Lung (tissue), 17 donors: ENCODE measurements at places on chromosomes 5 and 9.

- no peaks in the 10 kb centered on the region for H3K4me1 ChIP-seq
- H3K36me3 ChIP-seq = no peaks in the 10 kb centered on the region
- H3K27me3 ChIP-seq = no peaks in the 10 kb centered on the region
- peak; percentile 86 for DNase-seq
- H3K4me3 ChIP-seq = no peak overlapping the region
These were observed 44.5 kb upstream of the PPP3R2 start for GRCh38 chr9:101639311-101639710.

DNA sequence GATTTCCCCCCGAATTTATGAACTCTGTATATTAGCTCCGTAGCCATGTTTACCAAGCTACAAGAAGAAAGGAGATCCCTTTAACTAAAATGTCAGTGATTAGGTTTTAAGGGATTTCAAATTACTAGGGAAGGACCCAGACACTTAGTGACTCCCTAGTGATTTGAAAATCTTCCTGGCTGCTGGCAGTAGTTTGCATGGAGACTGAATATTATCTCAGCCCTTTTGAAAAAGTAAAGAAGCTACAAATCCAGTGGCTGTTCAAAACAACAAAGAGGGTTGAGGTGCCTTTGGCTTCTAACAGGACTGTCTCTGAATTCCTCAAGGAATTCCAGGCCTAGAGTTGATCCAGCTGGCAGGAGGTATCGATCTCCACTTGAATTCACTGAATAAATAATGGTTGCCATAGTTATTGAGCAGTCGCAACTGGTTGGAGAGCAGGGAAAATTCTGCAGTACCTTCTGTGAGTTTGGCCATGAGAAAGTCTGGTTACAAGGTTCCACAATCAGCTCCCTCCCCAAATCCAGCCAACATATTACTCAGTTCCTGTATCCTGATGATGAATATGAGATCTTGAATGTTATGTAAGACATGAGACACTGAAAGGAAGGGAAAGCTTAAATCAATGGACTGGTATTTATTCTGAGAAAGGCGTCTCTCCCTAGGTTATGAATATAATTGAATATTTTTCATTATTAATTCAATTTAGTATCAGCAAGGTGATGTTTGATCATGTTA, 37.7 kb downstream of the NR4A3 start:
- H3K27me3 ChIP-seq = no peaks in the 10 kb centered on the region
- no peaks in the 10 kb centered on the region for H3K4me1 ChIP-seq
- DNase-seq = no peak

GRCh38 chr5:110738503-110738811, 350 bp upstream of the SLC25A46 start:
- H3K27me3 ChIP-seq = no peaks in the 10 kb centered on the region
- DNase-seq = no peak
- no peaks in the 10 kb centered on the region for H3K36me3 ChIP-seq
- H3K27ac ChIP-seq = peak overlapping the region; percentile 99

- no peak overlapping the region for H3K27ac ChIP-seq
- no peaks in the 10 kb centered on the region for H3K4me1 ChIP-seq
- H3K36me3 ChIP-seq = peaks cover 21% of the 10 kb centered on the region
These were observed 11.8 kb upstream of the MRNIP start for GRCh38 chr5:179870403-179870903.

- H3K27me3 ChIP-seq = no peaks in the 10 kb centered on the region
- H3K4me1 ChIP-seq = no peaks in the 10 kb centered on the region
- DNase-seq = no peak
These were observed 71.0 kb downstream of the BRINP1 start for GRCh38 chr9:119298076-119298853.

GRCh38 chr9:81489046-81489445, 200.3 kb downstream of the TLE1 start:
- H3K27ac ChIP-seq = no peak overlapping the region
- no peaks in the 10 kb centered on the region for H3K4me1 ChIP-seq
- DNase-seq = no peak
- H3K4me3 ChIP-seq = no peak overlapping the region
- no peaks in the 10 kb centered on the region for H3K36me3 ChIP-seq

GRCh38 chr5:4804691-4805360, 335.3 kb upstream of the ADAMTS16 start:
- DNase-seq = no peak
- no peaks in the 10 kb centered on the region for H3K27me3 ChIP-seq
- H3K4me3 ChIP-seq = no peak overlapping the region
- no peaks in the 10 kb centered on the region for H3K4me1 ChIP-seq
- H3K27ac ChIP-seq = no peak overlapping the region
- no peaks in the 10 kb centered on the region for H3K36me3 ChIP-seq

- no peak overlapping the region for H3K27ac ChIP-seq
- H3K4me3 ChIP-seq = no peak overlapping the region
- no peaks in the 10 kb centered on the region for H3K27me3 ChIP-seq
- H3K36me3 ChIP-seq = no peaks in the 10 kb centered on the region
These were observed 101.8 kb upstream of the LARP1 start for GRCh38 chr5:154653418-154653763.

DNA sequence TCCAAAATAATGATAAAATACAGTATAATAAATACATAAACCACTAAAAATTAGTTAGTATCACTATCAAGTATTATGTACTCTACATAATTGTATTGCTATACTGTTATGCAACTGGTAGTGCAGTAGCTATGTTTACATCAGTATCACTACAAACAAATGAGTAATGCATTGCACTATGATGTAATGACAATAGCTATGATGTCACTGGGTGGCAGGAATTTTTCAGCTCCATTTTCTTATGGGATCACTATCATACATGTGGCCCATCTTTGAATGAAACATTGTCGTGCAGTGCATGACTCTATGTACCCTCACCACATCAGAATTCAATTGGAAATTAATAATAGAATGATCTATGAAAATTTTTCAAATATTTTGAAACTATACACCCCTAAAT, 201.3 kb downstream of the MPDZ start:
- H3K27ac ChIP-seq = no peak overlapping the region
- DNase-seq = no peak
- H3K27me3 ChIP-seq = no peaks in the 10 kb centered on the region
- H3K36me3 ChIP-seq = no peaks in the 10 kb centered on the region
- no peak overlapping the region for H3K4me3 ChIP-seq

DNA sequence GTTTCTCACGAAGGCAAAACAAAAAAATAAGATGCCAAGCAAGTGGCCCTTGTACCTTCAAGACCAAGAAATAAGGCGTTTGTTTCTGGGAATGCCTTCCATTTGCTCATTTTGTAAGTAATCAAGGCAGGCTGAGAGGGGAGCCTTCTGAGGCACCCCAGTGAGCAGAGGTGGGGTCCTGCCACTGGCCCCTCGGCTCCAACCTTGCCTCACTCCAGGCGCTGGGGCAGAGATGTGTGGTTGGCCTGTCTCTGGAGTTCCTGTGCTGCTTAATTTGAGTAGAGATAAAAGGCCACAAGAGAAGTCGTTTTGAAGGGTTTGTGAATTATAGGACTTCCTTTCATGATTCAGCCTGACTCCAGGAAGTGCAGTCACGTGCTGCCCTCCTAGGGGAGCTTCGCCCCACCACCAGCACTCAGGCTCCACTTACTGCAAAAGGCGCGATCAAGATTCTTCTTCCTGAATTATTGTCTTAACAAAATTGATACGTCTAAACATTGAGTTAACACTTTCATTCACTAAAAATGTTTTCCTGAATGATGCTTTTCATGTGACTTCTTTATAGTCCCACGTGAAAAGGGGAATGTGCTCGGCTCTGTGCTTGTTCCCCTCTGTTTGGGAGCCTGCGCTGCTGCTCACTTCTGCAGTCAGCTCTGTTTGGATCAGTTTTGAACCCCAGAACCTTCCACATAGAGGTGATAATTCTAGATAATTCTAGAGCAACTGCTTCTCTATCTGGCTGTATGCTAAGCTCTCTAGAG, 13.7 kb downstream of the SYK start:
- no peaks in the 10 kb centered on the region for H3K4me1 ChIP-seq
- DNase-seq = peak; percentile 28
- no peak overlapping the region for H3K4me3 ChIP-seq
- H3K27me3 ChIP-seq = no peaks in the 10 kb centered on the region
- peak overlapping the region; percentile 26 for H3K27ac ChIP-seq
- H3K36me3 ChIP-seq = peaks cover 2% of the 10 kb centered on the region

DNA sequence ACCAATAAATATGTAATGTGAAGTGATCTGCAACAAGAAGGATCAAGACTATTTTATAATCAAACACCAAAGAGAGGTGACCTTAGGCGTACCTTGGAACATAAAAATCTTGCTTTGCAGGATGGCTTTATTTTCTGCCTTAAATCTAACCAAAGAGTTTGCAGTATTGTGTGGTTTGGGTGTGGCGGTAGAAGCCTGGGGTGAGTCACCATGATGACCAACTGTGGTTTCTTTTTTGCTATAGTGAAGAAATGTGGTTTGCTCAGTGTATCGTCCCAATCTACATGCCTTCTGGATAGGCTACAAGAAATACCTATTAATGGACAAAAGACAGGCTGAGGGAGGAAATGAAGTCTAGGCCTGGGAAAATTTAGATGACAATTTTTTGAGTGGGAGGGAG, 5.1 kb upstream of the CAST start:
- no peaks in the 10 kb centered on the region for H3K36me3 ChIP-seq
- no peak overlapping the region for H3K4me3 ChIP-seq
- no peak for DNase-seq
- H3K27ac ChIP-seq = no peak overlapping the region

DNA sequence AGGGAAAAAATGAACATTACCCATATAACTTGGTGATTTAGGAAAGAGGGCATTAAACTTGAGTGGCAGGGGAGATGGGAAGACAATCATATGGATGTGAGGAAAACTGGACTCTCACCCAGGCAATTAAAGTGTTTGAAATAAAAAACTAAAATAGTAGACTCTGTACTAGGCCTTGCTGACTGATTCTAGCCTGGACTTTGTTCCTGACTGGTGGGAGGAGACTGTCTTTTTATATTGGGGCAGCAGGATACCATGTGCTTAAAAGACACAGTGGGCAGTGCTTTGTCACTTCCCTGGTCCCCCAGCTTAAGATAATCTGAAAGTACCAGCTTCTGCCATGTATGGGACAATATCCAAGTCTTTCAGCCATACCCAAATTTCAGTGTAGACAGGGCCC, 107.0 kb downstream of the ACTL7B start:
- H3K27me3 ChIP-seq = no peaks in the 10 kb centered on the region
- no peak for DNase-seq
- no peak overlapping the region for H3K27ac ChIP-seq
- H3K4me3 ChIP-seq = no peak overlapping the region
